ENCODE measurements at places on chromosomes 7 and 10. TPM values are rescaled to one million over a fixed set of nuclear protein-coding genes. Genes with fewer than 3 reads are reported as not detected.

The CALN1 gene
- not detected for total RNA-seq

The MYOZ1 gene
- 14.2 TPM for total RNA-seq

The LIPF gene
- total RNA-seq, result not detected

DNA sequence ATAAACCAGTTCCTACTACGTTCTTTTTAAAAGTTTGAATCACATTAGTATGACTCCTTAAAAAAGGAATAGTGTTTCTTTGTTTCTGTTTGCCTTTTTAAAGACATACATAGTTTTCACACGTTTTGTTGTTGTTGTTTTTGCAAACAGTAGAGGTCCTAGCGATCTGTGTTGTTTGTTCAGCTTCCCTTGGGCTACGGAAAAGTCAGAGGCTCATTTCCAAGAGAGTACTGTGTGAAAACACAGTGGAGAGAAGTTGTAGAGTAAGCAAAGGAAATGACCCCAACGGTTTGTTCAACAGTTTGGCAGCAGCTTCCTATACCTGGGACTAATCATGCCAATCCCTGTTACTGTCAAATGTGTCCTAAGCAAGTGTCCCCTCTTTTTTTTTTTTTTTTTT is 87.1 kb upstream of the STEAP1 start:
- no peak for DNase-seq

DNA sequence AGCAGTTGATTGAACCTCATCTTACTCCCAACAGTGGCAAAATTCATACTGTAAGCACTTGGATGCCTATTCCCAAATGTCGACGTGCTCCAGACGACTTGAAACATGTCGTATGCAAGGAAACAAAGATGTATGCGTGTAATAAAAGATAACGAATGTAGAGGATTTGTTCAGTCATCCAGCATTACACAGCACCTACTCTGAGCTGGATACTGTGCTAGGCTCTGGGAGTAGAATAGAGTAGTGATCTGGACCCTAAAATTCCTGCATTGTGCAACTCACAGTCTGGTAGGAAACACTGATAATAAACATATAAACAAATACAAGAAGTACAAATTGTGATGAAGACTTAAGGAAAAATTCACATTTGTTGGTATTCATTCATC is 5.6 kb upstream of the TBX20 start:
- no peak for DNase-seq

DNA sequence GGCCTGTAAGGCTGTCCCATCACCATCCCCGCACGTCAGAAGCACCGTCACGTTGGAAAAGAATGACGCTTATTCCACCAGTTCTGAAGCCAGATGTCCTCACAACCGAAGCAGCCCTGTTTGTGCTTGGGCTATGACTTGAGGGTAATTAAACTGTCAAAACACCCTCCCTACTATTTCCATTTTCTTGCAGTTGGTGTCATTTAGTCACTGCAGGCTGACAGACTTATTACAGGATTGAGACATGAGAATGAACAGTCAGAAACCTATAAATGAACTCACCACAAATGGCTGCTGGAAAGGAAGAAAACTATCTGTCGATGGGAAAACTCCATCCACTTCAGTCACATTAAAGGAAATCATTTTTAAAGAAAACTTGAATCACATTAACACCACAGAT is 85.3 kb downstream of the VOPP1 start:
- DNase-seq, result no peak

DNA sequence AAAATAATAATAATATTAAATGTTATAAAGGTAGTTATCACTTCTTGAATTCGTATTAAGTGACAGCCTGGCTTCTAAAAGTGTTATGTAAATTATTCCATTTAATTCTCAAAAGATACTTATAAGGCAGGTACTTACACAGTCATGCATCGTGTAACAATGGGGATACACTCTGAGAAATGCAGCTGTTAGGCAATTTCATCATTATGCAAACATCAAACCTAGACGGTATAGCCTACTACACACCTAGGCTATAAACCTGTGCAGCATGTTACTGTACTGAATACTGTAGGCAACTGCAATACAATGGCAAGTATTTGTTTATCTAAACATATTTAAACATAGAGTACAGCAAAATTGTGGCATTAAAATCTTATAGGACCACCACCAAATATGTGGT is 1.5 kb downstream of the IFIT1 start:
- no peak for DNase-seq

GRCh38 chr7:10211016-10211415 is 762.7 kb upstream of the PHF14 start:
- no peak for DNase-seq

Measured in thoracic aorta (tissue), 2 donors.